ENCODE measurements at places on chromosomes 2 and 18.

DNA sequence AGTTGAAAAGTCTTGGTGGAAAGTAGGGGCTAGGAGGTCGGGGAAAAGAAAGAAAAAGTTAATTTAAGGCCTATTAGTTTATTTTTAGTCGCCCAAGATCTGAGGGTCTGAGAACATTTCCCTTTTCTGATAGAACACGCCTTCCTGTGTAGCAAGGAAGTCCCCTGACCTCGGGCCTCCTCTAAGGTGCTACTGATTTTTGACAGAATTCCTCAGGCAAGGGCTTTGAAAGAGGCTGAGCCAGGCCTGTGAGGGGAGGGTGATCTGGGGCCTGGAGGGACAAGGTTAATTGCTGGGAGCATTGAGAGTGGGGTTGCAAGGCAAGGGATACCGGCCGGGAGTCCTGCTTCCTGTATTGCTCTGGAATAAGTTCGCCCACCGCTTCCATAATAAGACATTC is 131.4 kb upstream of the MYCN start:
- DNase-seq: no peak

GRCh38 chr2:176293334-176293733 is 24.1 kb downstream of the MTX2 start:
- DNase-seq: no peak

GRCh38 chr2:205903549-205904129 is 182.3 kb downstream of the INO80D start:
- DNase-seq: no peak

DNA sequence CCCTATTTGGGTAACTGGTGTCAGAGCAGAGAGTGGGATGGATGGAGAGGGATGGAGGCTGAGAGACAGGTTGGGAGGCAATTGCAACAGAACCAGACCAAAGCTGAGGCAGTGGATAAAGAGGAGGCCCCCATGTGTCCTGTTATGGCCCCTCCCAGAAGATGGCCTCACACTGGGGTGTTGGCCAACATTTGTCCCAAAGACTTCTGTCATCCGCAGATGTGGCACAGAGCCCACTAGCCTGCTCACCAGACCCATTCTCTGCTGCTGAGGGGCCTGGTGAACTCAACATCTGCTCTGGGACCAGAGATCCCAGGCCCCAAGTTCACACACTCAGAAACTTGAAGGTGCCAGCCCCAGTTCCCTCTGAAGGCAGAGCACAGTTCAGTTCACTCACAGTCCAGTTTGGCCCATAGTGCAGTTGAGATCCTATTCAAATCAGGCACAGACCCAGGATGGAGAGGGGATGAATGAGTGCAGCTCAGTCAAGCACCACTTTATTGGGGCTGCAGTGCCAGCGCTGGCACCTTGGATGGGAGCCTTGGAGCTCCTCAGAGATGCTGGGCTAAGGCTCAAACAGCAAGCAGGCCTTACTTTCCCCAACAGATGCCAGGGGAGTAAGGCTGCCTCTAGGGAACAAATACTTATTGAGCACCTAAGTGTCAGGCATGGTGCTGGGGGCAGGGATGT is 189.2 kb downstream of the ZBTB7C start:
- no peak for DNase-seq

DNA sequence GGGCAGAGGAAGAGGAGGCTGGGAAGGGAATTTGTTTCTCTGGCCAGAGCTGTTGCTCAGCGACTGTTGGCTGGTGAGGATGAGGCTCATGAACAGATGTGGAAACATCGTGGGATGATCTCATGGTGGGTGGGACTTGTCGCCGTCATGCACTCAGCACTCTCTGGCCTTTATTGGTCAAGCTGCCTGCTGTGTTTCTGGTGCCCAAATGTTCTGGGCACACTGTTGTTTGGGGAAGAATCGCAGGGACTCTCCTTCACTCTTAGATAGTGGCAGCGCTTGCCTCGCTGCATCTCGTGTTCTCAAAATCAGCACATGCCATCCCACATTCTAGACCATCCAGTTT is 145.6 kb downstream of the AGAP1 start:
- no peak for DNase-seq

DNA sequence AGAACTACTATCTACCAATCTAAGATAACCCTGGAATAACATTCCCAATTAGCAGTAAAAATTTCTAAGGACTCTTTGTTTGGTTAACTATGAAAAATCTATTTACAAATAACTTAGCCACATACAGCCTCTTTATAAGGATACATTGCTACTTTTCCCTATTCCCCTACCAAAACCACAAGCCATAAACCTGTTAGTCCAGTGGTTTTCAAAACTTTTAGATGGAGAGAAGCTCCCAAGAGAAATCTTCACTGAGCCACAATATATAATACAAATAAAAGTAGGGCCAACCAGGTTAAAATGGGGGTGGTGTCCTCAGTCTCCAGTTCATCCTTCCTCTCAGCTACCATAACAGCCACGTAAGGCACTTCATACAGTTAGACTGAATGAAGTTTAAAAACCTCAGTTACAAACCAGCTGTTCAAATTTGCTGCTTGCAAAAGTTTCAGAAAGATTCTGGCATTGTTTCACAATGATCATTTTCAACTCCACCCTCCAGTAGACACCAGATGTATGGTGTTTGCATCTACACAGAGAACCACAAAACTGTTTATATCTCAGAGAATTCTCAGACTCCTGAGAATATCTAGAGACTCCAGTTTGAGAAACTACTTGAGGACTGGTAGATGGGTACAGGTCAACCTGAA is 26.0 kb downstream of the SOS1 start:
- no peak for DNase-seq

Data from activated CD4-positive, CD25-positive, alpha-beta regulatory T cell (primary cell).